ENCODE measurements at places on chromosomes 11 and 22.

DNA sequence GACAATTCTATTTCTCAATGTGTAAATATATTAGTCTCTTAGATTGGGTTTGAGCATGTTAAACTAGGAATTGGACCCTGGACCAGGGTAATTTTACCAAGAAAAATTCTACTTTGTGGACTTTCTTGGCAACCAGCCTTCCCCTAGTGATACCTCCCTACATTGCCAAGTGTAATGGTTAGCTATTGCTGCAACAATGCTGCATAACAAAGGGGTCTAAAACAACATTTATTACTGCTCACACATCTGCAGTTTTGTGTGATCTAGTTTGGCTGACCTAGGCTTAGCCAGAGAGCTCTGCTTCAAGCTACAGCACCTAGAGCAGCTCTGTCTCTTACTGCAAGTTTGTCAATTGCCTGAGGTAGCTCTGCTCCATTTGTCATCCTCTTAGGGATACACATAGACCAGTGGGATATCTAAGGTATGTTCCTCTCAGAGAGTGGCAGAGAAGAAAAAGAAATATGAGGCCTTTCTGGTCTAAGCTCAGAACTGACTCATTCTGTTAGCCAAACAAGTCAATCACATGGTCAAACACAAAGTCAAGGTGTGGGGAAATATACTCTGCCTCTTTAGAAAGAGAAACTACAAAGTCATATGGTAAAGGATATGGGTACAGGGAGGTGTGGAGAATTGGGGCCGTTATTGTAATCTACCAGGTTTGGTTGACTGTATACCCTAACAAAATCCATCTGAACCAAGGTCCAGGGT, 2.0 kb upstream of the LAYN start:
- no peak for DNase-seq

DNA sequence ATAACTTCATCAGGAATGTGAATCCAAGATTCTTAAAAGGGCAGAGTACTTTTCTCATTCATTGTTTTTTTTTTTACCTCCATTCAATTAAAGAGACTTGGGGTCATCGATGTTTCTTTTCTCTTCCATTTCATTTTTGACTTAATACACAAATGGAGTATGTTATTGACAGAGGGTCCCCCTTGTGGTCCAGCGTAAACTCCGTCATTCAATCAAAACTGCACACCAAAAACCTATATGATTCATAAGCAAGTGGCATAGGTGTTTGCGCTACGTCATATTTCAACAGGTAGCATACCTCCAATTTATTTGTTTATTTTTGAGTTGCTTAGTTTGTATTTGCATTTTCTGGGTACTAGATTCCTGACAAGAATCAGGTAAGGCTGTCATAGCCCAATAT, 12.7 kb upstream of the FOLH1 start:
- DNase-seq: no peak

DNA sequence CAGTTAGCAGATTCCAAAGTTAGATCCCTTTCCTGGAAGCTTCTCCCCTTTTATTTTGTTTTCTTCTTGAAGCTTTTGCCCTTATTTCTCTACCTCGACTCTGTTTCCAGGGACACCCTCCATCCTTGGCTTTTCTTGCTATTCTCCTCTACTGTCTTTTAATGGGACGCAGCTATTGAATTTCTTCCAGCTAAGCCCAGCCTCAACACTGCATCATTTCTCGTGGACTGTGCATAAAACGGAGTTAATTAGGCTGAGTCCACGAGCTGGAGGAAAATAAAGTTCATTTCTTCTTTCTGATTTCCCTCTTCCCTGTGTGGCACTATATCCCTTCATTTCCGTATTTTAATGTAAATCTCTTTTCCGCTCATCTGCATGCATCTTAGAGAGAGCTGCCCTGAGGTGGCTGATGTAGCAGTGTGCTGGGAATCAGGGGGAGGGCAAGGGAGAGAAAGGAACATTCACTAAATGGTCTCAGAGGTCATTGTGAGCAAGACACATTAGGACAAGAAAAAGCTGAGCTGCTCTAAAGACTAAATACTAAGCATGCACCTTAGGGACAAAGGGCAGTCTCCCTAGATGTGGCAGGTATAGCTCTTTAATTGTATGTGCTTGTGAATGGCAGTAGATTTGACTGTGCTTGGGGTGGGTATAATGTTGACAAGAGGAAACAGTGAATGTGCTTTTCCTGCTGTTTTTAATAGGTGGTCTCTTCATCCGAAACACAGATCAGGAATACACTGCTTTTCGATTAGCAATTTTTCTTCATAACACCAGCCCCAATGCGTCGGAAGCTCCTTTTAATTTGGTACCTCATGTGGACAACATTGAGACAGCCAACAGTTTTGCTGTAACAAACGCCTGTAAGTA, 1.9 kb downstream of the GRIA4 start:
- DNase-seq: no peak

GRCh38 chr11:71204748-71205664, 47.4 kb downstream of the SHANK2 start:
- no peak for DNase-seq

- no peak for DNase-seq
Measured at GRCh38 chr11:2215561-2216399, 44.2 kb upstream of the TH start.

GRCh38 chr11:33013755-33014154, 1.9 kb upstream of the DEPDC7 start:
- DNase-seq: no peak

GRCh38 chr11:46475926-46476545, 84.5 kb upstream of the CHRM4 start:
- no peak for DNase-seq

- no peak for DNase-seq
Measured at GRCh38 chr11:90646706-90647105, 423.9 kb upstream of the CHORDC1 start.

DNA sequence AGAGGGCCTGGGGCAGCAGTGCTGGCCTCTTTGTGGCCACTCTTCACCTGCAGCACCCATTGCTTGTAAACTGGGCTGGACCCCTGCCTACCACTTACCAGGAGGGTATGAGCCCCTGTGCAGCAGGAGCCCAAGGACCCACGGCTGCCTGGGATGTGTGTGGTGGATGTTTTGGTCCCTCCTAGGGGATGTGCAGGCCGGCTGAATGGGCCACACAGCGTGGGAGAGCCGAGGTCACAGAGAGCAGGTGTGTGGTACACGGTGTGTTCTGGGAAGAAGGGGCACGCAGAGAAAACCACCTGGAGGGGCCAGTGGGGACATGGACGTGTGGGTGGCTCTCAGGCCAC, 19.3 kb upstream of the GNB1L start:
- DNase-seq: no peak

DNA sequence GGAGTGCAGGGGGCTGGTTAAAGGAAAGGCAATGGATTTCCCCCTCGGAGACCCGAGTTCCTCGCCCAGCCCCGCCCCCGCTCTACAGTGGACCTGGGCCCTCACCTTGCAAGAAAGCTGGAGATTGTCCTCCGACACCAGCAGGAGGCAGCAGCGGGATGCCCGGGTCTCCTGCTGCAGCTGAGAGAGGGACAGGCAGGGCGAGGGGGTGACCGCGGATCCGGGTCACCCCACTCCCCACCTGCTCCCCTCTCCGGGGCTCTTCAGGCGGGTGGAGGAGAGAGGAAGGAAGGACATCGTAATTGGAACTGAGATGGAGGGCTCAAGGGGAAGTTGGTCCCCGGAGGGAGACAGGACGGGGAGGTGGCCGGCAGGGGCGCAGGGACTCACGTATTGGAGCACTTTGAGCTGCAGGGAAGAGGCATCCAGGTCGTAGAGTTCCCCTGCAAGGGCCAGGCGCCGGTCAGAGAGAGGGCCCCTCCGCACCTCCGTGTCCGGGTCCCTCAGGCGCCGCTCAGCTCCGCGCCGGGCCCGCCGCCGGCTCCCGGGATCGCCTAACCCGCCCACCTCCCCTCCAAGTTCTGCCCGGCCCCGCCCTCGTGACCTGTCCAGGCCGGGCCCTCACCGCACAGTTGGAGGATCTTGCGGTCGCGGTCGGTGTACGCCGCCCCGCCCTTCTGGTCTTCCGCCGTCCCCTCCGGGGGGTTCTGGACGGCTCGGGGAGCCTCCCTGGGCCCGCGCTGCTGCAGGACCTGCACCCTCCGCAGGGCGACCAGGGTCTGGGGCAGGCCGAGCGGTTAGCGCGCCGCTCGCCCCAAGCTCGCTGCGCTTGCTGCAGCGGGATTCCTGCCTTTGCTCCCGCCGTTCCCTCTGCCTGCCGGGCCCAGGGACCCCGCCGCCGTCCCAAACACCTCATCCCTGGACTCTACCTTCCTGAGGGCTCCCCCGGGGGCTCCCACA, 84.1 kb downstream of the PDE2A start:
- DNase-seq: no peak

DNA sequence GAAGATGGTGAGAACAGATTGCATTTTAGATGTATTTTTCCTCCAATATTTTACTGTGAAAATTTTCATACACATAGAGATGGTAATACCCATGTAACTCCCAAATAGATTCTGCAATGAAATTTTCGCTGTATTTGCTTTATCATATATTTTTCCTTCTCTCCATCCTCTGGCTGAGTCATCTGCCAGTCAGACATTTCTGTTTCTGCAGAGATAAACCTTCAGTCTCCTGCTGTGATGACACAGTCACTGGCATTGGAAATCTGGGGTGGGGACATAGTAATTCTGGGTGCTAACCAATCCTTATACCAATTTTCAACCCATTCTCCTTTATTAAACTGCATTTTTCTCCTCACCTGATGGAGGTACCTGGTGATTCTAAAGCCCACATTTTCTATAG, 33.7 kb downstream of the SVIP start:
- peak; percentile 47 for DNase-seq

GRCh38 chr11:119470317-119471291, 47.6 kb upstream of the THY1 start:
- DNase-seq: peak; percentile 91

DNA sequence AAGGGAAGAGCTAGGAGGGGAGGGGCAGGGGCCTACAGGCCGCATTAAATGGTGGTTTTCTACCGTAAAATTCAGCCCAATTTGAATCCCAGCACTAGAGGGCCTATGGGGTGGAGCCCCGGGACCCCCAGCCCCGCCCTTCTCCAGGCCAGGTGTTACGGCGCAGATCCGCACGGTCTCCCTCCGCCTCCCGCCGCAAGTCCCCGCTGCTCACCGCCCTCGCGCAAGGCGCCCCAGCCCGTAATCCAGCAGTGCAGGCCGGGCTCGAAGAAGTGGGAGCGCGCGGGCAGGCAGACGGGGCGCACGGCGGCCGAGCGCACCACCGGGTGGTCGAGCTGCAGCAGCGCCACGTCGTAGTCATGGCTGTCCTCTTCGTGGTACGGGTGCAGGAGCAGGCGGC, 17.3 kb downstream of the KCTD17 start:
- no peak for DNase-seq

Measured in MG63 (cell line).